ENCODE measurements at places on chromosomes 4 and X.
A peak's percentile ranks its signal among the peaks of the same experiment; 100 is the strongest.

- DNase-seq, result no peak
Measured at GRCh38 chr4:81919810-81920209, 448.1 kb upstream of the RASGEF1B start.

- DNase-seq, result no peak
Measured at GRCh38 chr4:161419822-161420221, 744.0 kb downstream of the FSTL5 start.

DNA sequence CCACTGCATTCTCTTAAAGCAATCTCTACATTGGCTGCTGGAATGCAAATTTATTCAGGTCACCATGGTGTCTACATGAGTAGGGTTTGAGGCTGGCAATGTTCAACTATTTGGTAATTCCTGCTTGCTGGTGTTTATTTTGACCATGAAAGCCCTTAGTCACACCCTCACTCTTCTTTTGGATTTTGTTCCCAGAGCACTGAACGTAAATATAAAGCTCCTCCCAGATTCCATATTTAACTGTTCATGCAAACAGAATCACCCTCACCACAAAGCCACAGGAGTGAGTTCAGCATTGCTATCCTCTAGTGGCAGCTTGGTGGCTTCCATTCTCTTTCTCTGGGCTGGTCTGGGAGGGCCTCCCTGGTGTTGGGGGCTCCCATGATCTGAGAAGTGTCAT, 82.8 kb downstream of the LNX1 start:
- no peak for DNase-seq

DNA sequence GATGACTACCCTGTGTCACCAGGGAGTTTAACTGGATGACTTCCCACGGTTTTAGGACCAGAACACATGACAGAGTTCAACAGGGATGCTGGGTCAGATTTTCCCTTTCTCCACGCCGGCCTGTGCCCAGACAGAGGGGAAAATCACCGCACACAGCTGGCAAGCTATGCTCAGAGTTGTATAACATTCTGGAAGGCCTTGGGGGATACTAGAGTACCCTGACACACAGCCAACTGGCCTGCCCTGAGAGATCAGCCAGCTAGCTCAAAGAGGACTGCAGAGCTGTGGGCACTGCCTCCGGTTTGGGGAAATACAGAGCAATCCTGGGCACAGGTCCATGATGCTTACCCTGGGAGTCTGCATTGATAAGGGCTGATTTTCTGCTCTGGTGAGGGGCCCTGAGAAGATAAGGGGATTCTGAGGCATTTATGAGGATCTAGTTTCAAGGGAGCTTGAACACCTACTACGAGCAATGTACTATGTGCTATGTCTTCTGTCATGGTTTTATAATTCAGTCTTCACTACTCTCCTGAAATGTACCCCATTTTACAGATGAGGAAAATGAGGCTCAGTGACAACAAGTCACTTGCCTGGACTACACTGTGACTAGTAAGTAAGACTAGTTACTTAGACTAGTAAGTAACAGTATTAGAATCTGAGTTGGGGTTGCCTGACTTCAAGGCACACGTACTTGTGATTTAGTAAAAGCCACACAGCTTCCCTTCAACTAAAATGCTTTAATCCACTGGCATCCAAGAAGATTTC, 14.7 kb downstream of the C4orf54 start:
- DNase-seq, result no peak

DNA sequence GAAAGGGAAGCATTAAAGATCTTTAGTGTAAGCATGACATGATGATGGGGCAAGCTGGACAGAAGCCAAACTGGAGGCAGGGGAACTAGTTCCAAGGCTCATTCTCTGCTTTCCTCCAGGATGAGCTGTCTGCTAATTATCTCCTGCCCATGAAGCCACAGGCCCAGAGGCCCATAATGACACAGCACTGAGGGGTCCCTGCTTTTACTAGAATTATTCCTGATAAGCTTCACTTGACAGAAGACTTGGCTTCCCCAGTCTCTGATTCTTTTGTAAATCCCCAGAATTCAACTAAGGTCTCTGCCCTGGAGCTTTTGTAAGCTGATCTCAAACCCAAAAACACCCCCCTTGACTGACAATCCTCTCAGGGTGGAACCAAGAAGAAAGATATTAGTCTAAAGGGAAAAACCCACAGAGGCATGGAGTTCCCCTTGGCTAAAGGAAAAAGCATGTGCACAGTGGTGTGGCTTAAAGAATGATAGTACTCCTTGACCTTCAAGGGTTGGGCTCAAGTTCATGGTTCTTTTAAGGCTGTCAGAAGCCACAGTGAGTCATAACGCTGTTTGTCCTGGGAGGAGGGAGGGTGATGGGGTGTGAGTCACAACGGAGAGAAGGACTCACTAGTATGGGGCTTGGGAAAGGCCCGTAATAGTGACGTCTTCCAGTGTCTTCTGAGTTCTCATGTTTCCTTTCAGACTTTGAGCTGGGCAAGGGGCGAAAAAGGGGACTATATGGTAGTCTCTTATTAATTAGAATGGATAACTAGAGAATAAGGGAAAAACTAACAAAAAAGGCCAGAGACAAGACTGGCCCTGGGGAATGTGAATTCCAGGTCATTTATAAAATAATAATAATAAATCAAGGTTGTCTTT, 146.0 kb upstream of the CPEB2 start:
- DNase-seq, result peak; percentile 34

GRCh38 chr4:8779490-8779932, 92.1 kb downstream of the HMX1 start:
- DNase-seq, result no peak

- no peak for DNase-seq
Measured at GRCh38 chr4:179595671-179596410, 2153.6 kb upstream of the AGA start.

DNA sequence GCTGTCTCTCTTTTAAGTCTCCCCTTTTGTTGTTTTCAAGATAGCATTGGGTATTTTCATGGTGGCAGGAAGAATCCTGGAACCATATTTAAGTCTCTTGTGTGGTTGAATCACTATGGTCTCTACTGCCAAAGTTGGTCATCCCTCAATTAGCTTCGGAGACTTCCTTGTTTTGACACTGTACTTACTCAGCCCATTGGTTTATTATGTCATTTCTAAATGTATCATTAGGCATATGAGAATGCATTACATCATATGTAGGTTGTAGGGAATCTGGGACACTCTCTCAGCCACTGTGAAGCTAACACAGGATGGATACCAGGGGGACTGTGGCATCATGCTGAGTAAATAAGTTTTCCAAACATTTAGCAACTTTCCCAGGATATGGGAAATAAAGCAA, 211.8 kb downstream of the DTHD1 start:
- no peak for DNase-seq

- DNase-seq, result no peak
Measured at GRCh38 chr4:82758701-82759685, 39.6 kb downstream of the SCD5 start.

GRCh38 chr4:150316332-150317205, 238.3 kb downstream of the DCLK2 start:
- no peak for DNase-seq

GRCh38 chr4:7547368-7548040, 112.8 kb upstream of the PSAPL1 start:
- no peak for DNase-seq

DNA sequence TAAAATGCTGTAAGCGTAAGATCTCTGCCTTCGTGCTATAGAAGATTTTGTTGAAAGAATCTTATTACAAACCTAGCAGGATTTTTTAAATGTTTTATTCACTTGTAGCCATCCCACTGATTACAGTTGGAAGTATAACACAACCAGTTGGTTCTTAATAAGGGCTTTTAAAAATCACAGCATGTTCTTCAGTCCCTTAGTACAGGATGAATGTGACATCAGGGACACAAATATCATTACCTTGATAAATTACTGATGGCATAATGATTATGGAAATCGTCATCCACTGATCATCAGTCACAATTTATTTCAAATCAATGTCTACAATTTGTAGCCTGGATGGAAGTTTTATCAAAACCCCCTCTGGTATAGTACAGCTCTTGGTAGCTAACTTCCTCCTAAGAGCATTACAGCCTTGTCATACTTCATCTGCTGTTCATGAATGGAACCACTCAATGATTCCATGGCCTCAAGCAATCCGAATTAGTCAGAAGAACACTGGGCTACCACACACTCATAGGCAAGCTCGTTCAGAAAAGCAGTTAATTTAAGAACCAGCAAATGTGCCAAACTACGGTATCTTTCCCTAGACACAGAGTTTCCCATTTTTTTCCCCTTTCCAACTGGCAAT, 389.2 kb upstream of the TENM3 start:
- DNase-seq, result no peak

GRCh38 chr4:13611283-13611842, 16.2 kb downstream of the BOD1L1 start:
- DNase-seq, result no peak

Measured in activated CD8-positive, alpha-beta T cell treated with anti-CD3 and anti-CD28 coated beads, Interleukin-2, amount 10 ng/mL, durations not matched to agents 7 days and 5 days (primary cell).